ENCODE measurements at places on chromosomes 5 and 9.

DNA sequence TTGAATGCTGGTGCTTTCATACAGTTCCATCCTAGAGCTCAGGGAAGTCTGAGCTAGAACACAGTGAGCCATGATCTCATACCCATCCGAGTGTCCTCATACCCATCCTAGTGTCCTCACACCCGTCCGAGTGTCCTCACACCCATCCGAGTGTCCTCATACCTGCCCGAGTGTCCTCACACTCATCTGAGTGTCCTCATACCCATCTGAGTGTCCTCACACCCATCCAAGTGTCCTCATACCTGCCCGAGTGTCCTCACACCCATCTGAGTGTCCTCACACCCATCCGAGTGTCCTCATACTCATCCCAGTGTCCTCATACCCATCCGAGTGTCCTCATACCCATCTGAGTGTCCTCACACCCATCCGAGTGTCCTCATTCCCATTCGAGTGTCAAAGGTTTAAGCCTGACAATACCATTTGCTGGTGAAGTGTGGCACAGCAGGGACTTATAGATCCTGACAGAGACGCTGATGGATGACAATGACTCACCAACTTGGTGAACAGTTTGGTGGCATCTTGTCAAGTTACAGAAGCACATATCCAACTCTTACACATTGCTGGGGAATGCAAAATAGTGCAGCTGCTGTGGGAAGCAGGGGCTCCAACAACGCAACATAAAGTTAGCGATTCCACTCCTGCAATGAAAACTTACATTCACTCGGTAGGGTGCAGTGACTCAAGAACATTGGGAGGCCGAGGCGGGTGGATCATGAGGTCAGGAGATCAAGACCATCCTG, 77.0 kb upstream of the COL5A1 start:
- no peak for DNase-seq

DNA sequence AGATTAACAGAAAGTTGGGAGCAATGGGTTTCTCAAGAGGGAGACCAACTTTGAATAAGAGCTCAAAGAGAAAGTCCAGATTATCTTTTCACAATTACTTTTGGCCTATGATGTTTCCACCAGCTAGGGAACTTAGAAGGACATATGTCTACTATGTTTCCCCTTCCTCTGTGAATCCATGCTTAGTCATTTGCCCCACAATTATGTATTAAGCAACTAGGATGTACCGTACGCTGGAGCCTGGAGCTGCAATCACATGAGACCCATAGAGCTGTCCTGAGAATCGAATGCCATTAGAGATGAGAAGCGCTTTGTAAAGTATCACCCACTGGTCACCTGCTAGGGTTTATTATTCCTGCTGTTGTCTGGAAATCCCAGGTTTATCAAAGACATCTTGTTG, 78.8 kb downstream of the PDE6A start:
- DNase-seq = no peak

DNA sequence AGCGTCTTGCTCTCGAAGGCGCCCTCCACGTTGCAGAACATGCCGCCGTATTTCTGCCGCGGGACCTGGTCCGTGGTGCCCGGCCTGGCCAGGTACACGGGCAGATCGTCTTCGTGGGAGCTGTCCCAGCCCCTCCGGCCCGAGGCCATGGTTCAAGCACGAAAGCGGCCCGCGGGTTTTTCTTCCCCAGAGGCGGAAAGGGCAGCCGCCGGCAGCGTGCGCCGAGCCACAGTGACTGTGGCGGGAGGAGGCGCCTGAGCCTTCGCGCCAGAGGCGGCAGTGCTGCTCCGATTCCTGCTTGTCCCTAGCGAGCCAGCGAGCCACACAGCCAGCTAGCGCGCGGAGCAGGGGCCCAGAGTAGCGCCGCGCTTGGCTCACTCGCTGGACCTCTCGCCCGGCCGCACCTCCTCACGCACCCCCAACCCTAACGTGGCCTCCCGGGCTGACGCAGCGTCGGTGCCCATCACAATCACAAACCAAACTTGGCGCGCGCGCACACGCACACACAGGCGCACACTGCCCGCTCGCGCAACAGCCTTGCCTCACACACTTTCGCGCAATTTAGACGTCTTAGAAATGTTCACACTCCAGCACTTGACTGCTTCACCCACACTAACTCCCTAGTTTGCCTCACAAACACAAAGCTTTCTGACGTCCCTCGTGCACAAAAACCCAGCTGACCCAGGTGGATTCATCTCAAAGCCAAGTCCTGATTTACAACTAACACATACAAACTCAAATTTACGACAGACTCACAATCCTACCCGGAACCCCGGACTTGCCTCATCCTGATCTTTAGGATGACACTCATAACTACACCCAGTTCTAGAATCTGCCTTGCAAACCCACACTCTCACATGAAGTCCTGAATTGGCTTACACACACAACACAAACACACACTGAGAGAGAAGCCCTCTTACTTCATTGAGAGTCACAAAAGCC, at the start of gene DPYSL3:
Gene DPYSL3, minus strand, starts transcription at position 359 of the 942 bp plus-strand sequence. Its CDS starts 210 bp downstream, at position 149.
- no peak for DNase-seq

DNA sequence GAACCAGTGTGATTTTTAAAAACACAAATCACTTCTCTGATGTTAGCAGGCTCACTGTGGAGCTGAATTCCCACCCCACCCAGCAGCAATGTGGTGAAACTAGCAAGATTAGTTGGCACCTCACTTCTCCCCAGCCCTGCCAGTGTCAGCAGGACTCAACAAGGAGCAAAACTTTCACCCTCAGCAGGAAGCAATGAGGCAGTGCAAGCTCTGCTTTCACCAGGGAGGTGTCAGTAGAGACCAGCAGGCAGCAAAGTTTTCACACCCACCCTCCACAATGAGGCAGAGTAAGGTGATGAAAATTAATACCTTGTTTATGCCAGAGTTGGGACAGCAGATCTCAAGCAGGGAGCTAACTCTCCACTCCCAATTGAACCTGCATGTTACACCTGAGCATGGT, 565.0 kb downstream of the CETN3 start:
- no peak for DNase-seq

GRCh38 chr9:84597131-84597530, 72.4 kb upstream of the NTRK2 start:
- DNase-seq = no peak
